Chondrocyte (in vitro differentiated cells): ENCODE measurements at places on chromosomes 7 and 10. TPM values are rescaled to one million over a fixed set of nuclear protein-coding genes. Genes with fewer than 3 reads are reported as not detected.

DNA sequence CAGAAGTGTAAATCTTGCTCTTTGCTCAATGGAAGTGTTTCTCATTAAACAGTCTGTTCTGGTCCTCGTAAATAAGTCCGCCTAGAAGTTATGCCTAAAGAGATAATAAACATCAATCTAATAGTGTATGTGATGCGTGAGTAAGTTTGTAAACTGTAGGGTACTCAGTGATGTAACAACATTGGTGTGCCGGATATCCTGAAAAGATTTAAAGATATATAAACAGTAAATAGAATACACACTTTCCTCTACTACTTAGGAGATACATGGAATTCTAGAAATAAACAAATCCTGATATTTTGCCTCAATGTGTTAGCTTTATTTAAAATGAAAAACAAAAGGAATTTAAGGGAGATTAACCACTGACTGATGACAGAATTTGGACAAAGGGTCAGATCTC lies 123.5 kb downstream of the AHR start:
- DNase-seq, result no peak

DNA sequence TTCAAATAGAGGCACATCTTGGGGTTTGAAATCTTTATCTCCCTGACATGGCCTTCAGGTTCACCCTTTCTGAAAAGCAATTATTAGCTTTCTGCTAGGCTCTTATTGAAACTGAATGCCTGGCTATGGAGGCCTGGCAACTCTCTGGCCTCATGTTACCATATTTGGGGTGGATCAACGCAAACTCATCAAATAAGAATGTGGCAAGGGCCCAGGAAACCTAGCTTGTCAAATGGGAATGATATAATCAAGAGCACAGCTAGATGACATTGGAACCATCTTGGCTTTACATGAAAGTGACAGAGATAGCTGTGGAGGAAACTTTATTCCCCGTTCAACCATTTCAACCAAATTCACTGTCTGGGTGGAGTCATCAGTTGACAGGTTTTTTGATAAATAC lies 202.8 kb upstream of the SMIM30 start:
- no peak for DNase-seq

DNA sequence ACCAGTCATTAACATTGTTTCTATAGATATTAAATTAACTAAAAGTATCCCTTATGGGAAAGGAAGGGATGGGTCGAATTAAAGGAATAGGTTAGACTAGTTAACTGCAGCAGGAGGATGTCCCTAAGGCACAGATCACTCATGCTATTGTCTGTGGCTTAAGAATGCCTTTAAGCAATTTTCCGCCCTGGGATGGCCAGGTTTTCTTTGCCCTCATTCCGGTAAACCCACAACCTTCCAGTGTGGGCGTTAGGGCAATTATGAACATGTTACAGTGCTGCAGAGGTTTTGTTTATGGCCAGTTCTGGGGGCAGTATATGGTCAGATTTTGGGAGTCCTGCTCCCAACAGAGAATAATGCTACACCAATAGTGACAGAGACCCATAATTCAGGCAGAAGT lies 139.3 kb upstream of the CDK13 start:
- no peak for DNase-seq

- DNase-seq, result no peak
These were observed 94.4 kb upstream of the FZD1 start for GRCh38 chr7:91169830-91170191.

Gene CYP2C19
- total RNA-seq, result 0.12 to 0.31 TPM in 2 of 3 replicates, not detected in the other

GRCh38 chr10:101061624-101062231 lies at the start of gene KAZALD1:
Gene KAZALD1, plus strand, starts transcription at chr10:101061989. Its CDS starts 604 bp downstream, at chr10:101062593.
- no peak for DNase-seq

GRCh38 chr10:25076506-25077177 lies 60.2 kb downstream of the THNSL1 start:
- no peak for DNase-seq

Gene TAS2R5
- total RNA-seq, result 0.62 to 1.5 TPM (median 0.72 TPM) in 3 replicates

GRCh38 chr7:27640884-27641574 lies 21.7 kb downstream of the HIBADH start:
- DNase-seq, result no peak

GRCh38 chr7:102064361-102065025 lies 222.2 kb upstream of the SH2B2 start:
- DNase-seq, result no peak

GRCh38 chr7:74262639-74263398 lies 8.6 kb upstream of the RFC2 start:
- no peak for DNase-seq
